KG1 (cell line): ENCODE measurements at places on chromosomes 7 and 10.

DNA sequence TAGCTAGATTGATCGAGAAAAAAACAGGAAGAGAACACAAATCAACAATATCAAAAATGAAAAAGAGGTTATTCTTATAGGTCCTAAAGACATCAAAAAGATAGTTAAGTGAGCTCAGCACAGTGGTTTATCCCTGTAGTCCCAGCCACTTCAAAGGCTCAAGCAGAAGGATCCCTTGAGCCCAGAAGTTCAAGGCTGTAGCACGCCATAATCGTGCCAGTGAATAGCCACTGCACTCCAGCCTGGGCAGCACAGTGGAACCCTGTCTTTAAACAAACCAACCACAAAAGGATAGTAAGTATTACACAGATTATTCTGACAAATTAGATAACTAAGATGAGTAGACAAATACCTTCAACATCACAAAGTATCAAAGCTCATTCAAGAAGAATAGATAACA lies 83.2 kb downstream of the HBP1 start:
- DNase-seq, result no peak

- DNase-seq, result no peak
These were observed 20.8 kb upstream of the CDK1 start for GRCh38 chr10:60757420-60757895.

- peak; percentile 61 for DNase-seq
These were observed 933 bp downstream of the MDFIC start for GRCh38 chr7:114922652-114923402.

DNA sequence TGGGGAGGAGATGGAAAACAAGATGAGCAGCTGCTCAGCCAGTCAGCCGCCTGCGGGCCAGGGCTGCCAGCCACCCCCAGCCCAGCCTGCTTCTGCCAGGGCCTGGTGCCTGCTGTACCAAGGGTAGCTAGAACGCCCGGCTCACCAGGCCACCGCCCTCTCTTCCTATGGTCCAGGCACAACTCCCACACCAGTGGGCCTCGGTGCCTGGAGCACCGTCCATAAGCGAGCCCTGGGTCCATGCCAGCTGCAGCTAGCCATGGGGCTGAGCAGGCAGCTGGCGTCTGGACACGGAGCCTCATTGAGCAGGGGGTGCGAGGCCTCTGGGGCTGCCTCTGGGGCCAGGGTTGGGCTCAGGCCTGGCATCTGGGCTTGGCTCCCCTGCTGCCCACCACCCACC lies 8.5 kb upstream of the RABGEF1 start:
- no peak for DNase-seq

- DNase-seq, result no peak
These were observed 185.0 kb upstream of the TMEM196 start for GRCh38 chr7:19958309-19958896.

DNA sequence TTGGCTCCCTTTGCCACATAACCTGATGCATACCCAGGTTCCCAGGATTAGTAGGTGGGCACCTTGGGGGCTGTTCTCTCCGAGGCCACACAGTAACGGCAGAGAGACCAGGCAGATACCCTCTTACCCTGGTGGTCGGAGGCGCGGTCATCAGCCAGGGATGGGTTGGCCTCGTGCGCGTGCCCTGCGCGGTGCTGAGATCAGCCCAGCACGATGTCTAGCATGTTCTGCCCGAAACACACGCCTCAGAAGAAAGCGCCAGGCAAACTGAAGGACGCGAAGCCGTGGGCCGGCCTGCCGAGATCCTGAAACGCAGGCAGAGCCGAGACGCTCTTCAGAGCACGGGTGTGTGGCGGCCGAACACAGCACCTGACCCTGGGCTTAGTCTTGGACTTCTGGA lies 34.7 kb upstream of the CFAP46 start:
- no peak for DNase-seq

DNA sequence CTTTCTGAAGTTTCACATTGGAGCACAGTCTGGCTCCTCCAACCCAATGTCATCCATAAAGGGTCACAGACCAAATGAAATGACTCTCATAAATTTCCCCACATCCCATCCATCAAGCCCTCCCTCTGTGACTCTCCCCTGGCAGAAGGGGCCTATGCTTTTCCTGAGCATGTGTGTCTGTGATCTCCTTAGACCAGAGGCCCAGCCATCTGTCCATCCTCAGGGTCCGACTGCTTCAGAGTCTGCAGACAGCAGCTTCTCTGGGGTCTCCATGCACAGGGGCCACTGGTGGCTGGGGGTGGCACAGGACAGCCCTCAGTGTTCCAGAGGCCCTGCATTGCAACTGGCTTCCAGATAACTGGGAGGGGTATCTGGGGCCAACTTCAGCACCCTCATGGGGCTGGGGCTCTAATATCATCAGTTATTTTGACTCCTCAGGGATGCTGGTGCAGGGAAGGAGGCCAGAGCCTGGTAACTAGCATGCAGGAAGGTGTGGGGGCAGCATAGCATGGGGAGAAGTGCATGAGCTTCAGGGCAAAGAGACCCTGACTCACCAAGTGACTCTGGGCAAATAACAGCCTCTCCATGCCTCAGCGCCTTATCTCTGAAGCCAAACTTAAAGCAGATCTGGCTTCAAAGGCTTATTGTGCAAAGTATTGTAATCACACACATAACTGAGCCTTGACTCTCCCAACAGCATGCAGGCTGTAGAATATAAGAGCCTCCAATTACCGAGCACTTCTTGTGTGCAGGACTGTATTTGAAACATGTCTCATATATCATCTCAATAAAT lies 266.9 kb downstream of the GRID1 start:
- no peak for DNase-seq

DNA sequence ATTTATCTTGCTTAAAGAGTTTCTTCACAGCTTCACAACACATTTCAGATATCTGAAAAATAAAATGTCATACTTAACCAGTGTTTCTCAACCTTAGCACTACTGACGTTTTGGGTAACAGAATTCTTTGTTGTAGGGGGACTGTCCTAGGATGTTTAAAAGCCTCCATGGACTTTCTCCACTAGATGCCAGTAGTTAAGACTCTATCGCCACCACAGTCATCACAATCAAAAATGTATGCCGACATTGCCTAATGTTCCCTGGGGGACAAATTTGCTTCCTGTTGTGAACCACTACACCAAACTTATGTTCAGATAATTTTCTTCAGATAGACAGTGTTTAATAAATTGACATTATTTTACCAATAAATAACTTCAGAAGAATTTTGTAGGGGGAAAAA lies 13.4 kb downstream of the NOC3L start:
- DNase-seq, result no peak

DNA sequence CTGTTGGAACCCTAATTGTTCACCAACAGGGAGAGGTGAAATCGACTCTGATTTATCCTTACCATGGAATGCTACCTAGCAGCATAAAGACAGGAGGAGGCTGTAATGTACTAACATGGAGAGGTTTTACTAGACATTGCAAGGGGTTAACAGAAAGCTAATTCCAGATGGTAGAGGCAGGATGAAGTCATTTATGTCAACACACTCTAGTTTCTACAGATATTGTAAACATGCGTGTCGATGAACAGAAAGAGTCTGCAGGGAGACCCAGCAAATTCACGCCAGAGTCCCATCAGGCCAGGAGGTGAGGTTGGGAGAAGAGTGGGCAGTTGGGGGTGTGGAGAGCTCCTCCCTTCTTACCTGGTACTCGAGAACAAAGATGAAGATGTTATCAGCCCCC lies 7.0 kb downstream of the NPC1L1 start:
- DNase-seq, result no peak

DNA sequence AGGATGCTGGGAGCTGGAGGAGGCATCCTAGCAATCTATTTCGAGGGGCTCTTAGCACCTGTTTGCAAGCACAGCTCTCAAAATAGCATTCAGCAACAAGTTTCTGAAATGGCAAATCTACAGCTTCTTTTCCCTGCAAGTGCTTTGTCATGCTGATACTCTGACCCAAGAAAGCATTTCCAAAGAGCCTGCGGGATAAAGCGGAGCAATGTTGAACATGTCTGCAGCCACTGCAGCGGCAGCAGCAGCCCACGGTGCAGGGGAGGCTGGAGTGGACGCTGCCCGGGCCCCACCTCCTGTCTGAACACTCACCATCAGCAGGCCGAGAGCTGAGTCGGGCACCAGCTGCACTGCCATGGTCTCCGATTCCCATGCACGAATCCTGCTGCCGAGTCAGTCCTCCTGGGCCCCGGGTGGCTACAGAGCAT lies 964 bp downstream of the FRMD4A start:
- no peak for DNase-seq

GRCh38 chr10:132946-133898 lies 2.0 kb upstream of the ZMYND11 start:
- DNase-seq, result no peak

GRCh38 chr7:150375662-150376521 lies 3.2 kb upstream of the ZNF775 start:
- no peak for DNase-seq

DNA sequence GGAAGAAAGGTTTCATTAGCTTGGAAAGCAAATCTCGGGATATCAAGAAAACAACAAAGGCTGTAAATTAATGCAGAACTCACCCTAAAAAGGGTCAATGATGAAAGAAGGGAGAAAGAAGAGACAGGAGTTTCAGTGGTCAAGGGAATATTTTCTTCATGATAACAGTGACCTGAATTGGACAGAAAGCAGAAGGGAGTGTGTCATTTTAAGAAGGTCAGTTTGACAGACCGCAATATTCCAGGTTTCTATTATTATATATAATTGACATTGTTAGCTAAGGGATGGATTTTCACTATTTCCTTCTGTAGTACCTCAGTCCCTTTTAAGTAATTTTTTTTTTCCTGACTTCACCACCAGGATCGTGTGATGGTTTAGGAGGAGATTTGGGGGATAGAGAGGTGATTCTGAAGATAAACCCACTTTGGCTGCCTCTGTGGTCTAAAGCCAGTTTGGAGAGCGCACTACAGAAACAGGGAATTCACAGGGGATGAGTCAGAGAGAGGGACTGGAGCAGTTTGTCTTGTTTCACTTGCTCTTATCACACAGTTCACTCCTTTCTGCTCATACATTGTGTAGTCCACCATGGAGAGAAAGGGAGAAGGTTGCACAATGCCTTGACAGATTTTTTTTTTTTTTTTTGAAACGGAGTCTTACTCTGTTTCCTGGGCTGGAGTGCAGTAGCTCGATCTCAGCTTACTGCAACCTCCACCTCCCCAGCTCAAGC lies 417.9 kb downstream of the AUTS2 start:
- no peak for DNase-seq

DNA sequence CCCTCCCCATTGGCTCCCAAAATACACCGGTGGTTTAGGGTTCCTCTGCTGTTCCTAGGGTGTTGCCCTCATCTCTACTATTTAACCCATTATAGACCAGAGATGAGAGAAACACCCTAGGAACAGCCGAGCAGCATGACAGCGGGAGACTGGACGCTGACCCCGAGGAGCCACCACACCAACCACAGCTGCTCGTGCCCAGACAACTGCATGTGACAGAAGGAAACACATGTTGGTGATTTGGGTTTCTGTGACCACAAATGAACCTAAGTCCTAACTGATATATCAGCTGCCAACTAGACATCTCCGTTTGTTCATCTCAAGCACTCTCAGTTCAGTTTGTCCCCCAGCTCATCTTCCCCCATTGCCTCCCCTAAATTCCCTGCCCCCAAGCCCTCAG lies 13.4 kb downstream of the CFAP43 start:
- no peak for DNase-seq

DNA sequence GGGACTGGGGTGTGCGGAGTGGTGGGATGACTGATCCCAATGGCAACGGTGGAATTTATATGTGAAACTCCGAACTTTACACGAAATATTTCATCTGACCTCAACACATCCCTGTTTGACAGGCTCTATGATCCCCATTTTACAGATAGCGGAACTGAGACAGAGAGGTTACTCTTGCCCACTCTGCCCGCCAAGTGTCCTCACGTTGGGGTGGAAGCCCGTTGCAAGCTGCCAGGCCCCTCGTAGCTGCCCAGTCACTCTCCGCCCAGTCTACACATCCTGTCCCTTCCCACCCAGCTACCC lies 397 bp upstream of the NFE2L3 start:
- DNase-seq, result no peak

DNA sequence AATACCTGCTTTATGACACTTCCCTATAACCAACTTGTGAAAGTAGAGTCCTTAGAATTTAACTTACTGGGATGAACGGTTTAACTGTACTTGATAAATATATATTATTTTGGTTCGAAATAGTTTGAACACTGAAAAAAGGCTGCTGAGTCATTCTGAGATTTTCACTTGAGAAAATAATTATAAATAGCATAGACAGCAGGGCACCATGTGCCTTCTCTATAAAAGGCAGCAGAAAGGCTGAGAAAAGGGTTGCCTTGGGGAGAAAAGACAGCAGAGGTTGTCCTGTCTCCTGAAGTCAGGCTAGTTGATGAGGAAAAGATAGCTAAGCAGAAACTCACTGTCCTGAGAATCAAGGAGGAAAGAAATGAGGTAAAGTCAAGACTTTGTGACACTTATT lies 92.4 kb downstream of the CTTNBP2 start:
- DNase-seq, result no peak

DNA sequence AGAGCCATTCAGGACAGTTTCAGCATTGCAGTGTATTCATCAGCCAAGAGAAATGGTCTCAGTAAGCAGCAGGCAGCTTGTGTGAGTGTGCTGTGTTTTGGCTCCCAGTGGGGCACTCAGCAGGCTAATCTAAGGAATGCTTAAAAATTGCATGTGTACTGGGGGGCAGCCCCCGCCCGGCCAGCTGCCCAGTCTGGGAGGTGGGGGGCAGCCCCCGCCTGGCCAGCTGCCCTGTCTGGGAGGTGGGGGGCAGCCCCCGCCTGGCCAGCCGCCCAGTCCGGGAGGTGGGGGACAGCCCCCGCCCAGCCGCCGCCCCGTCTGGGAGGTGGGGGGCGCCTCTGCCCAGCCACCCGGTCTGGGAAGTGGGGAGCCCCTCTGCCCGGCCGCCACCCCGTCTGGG lies 116.2 kb downstream of the GRID1 start:
- no peak for DNase-seq

GRCh38 chr7:93245525-93246432 lies 13.6 kb downstream of the VPS50 start:
- peak; percentile 20 for DNase-seq

DNA sequence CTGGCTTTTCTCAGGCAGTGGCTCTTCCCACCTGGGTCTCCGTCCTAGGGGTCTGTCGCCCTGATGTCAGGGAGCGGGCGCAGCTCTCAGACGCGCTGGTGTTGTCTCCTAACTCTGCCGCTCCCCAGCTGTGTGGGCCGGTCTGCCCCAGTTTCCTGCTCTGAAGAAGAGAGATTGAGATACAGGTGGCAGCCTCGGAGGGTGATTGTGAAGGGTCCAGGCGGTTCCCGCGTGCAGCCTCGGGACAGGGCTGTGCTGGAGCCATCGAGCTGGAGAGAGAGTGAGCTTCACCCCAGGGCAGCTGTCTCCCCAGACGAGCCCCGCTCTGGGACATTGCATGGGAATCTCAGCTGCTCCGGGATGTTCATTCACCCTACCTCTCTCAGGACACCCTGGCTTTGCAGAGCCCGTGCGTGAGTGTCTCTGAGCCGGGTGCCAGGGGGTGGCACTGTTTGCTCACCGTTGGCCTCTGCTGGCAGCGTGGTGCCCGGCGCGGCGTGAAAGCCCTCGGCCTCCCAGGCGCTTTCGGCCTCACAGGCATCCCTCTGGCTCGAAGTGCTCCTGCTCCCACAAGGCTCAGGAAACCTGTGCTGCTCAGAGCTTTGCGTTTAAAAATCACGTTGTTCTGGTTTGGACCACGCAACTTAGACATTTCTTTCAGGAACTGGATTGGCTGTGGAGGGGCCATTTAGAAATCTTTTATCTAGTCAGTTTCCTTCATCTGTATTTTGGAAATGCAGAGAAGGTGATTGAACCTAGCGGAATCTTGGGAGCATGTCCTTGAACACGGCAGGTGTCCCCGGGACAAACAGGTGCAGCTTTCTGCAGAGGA lies 33.8 kb upstream of the ZFAND2A start:
- no peak for DNase-seq
